AG20443 (cell line): ENCODE measurements at places on chromosomes 7 and 10.

- no peak for DNase-seq
Observed at GRCh38 chr10:4127518-4128315, 342.7 kb upstream of the KLF6 start.

GRCh38 chr10:117441361-117441760 lies 66.1 kb upstream of the PDZD8 start:
- DNase-seq: no peak

- DNase-seq: peak; percentile 67
Observed at GRCh38 chr7:101094791-101095375, 9.6 kb downstream of the TRIM56 start.

- peak; percentile 8 for DNase-seq
Observed at GRCh38 chr7:44541028-44541869, at the start of gene NPC1L1. TSS of gene NPC1L1 (minus strand) at chr7:44541330. CDS start at chr7:44541259, 71 bp downstream.

- DNase-seq: no peak
Observed at GRCh38 chr7:81003326-81003725, 84.5 kb upstream of the SEMA3C start.

DNA sequence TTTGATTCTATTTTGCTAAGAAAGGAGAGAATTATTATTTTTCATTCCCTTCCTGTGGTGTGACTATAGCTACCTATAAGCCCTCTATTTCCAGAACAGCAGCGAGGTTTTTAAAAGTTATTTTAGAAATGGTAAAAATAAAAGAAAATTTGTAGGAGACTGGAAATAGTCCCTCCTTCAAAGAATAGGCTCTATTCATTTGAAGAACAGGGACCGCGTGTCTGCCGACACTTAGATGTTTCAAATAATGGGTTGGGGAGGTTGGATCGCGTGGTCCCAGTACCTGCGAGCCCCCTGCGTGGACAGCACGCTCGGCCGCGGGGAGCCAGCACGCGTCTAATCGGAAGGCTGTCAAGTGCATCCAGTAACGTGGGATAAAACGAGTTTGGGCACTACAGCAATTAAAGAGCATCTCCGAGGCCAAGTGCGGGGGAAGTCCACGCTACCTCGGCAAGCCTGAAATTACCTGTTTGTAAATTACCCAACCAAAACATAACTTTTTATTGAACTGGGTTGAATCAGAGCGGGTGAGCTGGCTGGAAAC lies 1.0 kb downstream of the CACNA2D1 start:
- DNase-seq: no peak

DNA sequence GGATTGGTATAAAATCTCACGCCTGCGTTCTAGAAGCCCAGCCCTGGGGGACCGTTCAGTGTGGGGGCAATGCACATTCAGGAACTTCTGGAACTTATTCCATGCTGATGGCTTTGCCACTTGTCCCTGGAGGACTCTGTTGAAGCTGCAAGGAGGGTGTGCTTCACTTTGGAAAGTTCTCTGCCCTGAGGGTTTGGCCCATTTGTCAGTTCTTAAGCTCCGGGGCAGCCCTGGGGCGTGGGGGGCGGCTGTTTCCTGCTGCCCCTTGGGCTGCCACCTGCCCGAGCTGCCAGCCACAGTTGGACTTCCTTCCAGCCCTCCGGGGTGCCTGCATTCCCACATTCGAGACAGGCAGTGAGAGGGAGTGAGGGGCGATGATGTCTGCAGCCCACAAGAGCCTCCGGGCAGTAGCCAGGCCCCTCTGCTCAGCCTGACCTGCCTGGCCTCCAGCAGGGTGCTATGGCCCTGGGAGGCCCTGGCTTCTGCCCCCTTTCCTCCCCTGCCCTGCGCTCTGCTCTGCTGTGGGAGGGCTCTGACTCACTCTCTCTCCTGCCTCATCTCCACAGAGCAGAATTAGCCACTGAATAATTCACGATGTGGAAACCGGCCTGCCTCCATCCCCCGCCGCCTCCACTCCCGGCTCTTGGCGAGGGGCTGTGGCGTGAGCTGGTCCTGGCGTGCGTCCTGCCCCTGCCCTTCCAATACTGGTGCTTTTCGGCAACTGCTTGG lies 1.9 kb downstream of the TTYH3 start:
- peak; percentile 88 for DNase-seq

DNA sequence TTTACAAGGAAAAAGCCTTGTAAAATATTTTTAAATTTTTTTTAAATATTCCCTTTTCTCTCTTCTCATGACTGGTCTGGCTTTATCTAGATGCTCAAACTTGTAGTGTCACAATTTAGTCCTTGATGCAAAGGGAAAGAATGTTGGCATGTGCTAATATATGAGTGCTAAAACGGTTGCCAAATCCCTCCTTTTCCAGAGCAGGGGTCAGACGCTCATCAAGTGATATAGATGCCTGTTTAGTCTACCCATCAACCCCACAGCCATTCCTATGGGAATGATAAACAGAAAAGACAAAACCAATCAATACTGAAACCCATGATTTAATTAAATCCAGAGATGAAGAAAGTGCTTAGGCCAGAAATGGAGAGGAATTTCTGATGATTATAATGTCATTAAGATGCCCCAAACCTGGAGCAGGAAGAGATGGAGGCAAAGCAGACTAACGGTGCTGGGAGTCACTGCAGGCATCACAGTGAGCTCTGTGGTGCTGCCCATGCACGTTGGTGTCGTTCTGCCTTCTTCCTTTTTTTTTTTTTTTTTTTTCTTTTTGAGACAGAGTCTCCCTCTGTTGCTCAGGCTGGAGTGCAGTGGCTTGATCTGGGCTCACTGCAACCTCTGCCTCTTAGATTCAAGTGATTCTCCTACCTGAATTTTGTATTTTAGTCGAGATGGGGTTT lies 210.1 kb upstream of the STK17A start:
- peak; percentile 19 for DNase-seq

DNA sequence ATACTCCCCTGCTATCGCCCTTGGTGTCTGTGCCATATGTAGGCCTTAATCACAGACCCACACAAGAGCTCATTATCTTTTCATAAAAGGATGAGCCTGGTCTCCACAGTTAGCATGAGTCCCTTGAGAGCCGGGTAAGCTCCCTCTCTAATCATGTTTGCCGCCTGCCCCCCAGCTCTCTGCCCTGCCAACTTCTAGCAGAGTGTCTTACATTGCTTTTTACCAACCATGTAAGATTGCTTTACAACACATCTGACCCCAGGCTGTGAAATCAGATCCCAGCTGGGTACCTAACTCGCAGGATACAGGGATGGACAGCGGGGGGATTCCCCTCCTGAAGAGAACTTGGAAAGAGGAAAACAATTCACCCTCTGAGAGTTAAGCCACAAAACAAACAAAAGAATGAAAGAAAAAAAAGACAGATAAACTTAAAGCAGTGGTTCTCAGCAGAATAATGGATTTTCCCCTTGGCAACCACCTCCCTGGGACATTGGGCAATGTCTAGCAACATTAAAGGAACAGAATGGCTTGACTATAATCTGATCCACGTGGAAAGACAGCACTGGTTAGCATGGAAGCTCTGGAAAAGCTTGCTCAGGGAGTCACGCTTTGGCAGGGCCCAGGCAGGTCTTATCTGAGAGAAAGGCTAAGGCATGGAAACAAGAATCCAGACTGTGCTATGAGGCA lies 39.4 kb upstream of the ATOH7 start:
- DNase-seq: peak; percentile 20

DNA sequence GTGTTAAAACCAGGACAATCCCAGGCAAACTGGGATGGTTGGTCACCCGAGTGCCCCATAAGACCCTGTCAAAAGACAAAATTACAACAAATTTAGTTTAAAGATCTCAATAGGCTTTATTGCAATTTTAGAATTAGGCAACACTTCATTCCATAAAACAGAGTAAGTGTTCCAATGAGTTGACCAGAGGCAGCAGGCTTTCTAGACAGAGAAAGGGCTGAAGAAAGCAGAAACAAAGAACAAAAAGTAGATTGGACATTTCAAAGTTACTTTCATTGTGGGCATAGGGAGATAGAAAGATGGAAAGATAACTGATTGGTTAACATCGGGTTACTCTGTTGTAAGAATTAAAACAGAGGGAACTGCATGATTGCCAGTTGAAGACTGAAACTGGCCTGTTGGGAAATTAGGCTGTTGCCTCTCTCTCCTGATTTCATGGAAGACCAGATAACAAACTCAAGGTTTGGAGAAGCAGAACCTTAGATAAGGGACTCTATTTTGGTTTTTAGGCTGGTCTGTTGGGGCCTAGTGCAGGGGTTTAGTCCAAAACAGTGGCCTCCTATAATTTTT lies 36.3 kb downstream of the ENTPD1 start:
- no peak for DNase-seq

DNA sequence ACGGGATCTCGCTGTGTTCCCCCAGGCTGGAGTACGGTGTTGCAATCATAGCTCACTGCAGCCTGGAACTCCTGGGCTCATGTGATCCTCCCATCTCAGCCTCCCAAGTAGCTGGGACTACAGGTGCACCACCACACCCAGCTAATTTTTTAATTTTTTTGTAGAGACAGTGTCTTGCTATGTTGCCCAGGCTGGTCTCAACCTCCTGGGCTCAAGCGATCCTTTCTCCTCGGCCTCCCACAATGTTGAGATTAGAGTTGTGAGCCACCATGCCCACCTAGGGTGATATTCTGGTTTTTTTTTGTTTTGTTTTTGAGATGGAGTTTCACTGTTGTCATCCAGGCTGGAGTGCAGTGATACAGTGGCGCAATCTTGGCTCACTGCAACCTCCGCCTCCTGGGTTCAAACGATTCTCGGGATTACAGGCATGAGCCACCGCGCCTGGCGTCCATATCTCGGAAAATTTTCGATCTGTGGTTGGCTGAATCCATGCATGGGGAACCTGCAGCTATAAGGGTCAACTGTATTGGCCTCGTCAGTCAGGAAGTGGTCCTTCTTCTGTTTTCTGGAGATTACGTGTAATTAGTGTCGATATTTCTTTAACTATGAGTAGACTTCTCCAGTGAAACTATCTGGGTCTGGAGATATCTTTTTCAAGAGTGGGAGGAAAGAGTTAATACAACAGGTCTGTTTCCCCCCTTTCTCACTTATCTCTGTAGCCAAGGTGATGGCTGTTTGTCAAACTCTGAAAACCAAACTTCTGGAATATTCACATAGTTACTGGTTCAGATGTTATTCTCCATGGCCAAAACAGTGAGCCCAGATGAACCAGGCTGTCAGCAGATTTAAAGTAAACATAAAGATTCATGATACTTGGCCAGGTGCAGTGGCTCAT lies 21.0 kb upstream of the FIS1 start:
- DNase-seq: no peak

DNA sequence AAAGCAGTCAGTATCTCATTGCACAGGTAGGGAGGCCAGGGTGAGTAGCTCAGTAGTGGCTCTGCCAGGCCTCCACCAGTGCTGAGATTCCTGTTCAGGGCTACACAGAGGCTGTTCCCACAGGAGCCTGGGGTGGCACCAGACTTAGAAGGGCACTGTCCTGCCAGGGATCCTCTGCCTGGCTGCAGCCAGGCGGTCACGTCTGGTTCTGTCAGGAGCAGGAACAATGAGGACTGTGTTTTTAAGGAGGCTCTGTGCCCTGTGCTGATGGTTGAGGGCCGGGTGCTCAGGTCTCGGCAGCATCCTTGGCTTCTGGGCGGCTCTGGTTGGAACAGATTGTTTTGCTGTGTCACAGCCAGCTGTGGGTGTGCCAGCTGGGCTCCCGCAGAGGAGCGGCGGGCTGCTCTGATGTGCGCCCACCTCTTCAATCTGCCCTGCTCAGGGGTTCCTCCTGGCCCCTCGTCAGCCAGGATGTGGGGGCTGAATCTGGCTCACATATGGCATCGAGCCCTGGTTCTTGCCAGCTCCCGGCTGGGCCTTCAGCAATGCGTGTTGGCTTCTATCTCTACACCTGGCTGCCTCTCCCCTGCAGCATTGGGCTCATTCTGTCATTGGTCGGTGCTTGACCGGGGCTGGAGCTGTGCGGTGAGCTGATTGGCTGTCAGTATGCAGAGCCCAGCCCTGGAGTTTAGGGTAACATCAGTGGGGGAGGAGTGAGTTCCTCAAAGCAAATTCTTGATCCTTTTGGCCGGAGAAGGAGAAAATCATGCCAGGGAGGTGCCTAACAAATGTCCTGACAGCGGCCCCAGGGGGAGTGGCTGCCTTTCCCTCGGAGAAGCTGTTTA lies 41.2 kb downstream of the TACR2 start:
- peak; percentile 44 for DNase-seq

GRCh38 chr7:90520484-90520883 lies 51.0 kb downstream of the PTTG1IP2 start:
- no peak for DNase-seq

GRCh38 chr7:31028417-31028992 lies 23.6 kb upstream of the ADCYAP1R1 start:
- DNase-seq: no peak

- DNase-seq: no peak
Observed at GRCh38 chr7:101598422-101598985, 30.6 kb downstream of the MYL10 start.

- peak; percentile 51 for DNase-seq
Observed at GRCh38 chr10:99768556-99768955, 13.9 kb upstream of the ABCC2 start.
